ENCODE measurements at places on chromosomes 6 and 20.
A peak's percentile ranks its signal among the peaks of the same experiment; 100 is the strongest.

DNA sequence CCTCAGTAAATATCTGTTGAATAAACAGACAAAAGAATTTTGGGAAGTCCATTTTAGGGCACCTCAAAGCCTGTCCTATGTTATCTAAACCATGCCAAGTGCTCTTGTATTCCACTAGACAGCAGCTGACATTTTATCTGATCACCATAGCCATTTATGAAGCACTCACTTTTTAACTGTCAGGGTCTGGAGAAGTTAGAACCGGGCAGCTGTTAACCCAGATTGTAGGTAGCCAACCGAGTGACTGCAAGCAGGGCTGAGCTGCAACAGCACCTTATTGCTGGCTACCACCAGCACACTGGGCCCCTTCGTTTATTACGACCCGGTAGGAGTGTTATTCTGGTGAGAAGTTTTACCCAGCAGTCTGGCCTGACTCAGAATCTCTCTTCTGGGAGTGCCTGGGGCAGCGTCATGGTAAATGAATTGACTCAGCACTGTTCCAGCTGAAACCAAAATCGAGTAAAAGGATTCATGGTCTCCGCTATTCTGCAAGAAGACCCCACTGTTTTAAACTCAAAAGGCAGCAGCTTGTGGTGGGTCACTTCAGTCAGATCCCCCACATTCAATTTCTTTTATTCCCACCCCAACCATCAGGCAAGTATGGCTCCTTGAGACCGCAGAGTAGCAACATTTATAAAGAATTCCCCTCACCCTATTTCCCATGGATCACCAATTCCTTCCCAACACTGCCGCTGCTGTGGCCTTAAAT, 1.7 kb downstream of the UBE2V1 start:
- no peak for DNase-seq

GRCh38 chr6:54108271-54108670, 3.0 kb upstream of the MLIP start:
- no peak for DNase-seq

DNA sequence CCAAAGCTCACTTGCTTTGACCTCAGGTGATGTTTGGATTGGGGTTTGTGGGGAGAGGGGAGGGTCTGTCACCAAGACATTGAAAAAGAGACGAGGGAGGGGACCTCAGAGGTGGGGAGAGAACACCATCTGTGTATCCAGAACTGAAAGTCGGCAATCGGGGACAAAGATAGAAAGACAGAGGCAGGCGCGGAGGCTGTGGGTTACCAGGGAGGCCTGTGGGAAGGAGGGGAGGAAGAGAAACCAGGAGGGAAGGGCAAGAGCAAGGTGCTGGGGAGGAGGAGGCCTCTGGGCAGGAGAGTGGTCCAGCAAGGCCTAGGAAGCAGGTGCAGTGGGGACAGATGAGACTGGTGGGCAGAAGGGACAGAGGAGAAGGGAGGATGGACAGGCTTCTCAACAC, 211.2 kb downstream of the CDC5L start:
- no peak for DNase-seq

GRCh38 chr6:37776566-37776965, 43.0 kb upstream of the ZFAND3 start:
- DNase-seq: no peak

DNA sequence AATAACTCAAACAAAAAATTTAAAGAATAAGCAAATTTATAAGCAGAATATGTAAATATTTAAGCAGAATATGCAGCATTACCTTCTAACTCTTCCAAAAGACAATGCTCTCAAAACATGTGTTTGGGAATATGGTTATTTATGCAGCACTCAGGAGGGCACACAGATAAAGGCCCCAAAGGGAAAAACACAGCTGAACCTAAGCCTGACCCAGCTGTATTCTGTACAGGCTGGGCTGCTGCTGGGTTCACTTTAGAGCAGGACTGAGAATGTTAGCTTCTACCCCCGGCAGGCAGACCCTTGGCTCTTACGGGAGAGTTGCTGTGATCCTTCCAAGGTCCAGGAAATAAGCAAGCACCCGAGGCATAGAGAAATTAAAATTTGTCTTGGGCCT, 37.3 kb downstream of the ABHD12 start:
- no peak for DNase-seq

GRCh38 chr20:6866741-6867140, 99.3 kb downstream of the BMP2 start:
- no peak for DNase-seq

GRCh38 chr6:107386340-107386739, 73.0 kb downstream of the PDSS2 start:
- no peak for DNase-seq

- DNase-seq: no peak
Measured at GRCh38 chr6:166720856-166721255, 93.8 kb upstream of the RPS6KA2 start.

DNA sequence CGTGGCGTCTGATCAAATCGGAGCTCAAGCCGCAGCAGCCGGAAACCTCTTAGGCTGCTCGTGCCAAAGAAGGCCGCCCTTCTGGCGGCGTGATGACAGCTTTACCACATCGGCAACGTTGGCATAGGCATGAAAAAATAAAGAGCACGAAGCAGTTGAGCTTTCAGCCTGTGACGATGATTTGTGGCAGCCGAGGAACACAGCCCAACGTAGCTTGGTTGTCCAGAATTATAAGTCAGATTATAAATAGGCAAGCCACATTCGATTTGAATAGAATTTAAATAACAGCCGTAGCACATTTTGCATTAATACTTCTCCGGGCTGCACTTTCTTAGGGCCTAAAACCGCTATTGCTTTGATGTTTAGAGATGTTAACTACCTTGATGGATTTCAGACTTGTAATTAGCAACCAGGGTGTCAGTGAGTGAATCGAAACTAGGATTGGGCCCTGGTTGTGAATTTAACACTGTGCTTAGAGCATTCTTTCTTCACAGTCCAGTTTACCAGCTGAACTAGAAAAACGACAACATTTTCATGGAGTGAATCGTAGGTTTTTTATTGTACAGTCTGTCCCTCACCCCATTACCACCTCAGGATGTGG, 864 bp upstream of the BCLAF1 start:
- peak; percentile 94 for DNase-seq

- DNase-seq: peak; percentile 51
Measured at GRCh38 chr6:41600499-41601247, 37.6 kb upstream of the MDFI start.

- DNase-seq: no peak
Measured at GRCh38 chr6:130858054-130858453, 30.8 kb downstream of the SMLR1 start.

GRCh38 chr6:20571261-20571660, 37.0 kb downstream of the CDKAL1 start:
- DNase-seq: no peak

DNA sequence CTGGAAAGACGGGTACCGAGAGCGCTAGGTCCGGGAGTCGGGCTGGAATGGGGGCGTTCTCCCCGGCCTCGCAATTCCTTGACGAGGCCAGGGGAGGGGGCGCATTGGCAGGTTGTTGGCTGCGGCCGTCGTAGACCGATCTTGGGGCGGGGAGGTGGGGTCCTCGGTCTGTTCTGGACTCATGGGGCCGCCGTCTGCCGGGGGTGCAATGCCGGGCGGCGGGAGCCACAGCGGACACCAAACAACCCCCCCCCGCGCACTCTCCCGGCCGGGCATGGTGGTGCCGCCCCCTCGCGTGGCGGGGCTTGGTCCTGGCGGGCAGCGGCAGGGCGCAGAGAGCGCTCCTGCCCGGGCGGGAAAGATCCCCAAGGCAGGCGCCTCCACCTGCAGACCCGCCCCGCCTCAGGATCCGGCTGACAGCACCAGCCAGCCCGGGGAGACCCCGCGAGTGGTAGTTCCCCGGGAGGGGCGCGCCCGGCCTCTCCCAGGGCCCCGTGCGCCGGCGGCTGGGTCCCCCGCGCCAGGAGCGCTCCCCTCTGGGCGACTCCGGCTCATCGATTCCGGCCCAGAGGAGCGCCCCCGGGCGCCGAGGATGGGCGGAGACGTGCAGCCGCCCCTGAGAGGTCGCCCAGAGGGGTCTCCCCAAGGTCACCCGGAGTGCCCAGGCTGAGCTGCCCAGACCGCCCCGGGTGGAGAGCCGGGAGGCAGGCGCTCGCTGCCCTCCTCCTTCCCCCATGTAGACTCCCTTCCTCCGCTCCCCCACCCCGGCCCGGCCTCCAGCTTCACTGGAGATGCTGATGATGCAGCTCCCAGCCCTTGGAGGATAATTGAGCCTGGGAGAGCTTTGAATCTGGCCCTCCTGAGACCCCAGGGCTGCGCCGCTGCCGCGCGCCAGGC, 709 bp downstream of the PPP1R16B start:
- DNase-seq: peak; percentile 89

DNA sequence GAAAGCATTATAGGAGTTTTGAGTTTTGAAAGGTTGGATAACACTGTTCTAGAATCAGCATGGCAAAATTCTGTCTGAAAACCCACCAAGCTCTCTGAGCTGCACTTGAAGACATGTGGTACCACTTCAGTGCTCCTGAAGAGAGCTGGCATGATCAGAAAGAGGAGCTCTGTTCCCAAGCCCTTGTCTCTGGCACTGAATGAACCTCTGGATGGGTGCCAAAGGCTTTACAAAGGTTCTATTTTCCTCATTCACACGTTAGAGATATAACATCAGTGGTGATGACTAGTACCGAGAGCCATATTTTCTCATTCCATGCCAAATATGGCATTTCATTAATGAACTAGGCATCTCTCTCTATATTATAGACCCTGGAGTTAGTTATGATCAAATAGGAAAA, 301.8 kb upstream of the ID4 start:
- DNase-seq: no peak

DNA sequence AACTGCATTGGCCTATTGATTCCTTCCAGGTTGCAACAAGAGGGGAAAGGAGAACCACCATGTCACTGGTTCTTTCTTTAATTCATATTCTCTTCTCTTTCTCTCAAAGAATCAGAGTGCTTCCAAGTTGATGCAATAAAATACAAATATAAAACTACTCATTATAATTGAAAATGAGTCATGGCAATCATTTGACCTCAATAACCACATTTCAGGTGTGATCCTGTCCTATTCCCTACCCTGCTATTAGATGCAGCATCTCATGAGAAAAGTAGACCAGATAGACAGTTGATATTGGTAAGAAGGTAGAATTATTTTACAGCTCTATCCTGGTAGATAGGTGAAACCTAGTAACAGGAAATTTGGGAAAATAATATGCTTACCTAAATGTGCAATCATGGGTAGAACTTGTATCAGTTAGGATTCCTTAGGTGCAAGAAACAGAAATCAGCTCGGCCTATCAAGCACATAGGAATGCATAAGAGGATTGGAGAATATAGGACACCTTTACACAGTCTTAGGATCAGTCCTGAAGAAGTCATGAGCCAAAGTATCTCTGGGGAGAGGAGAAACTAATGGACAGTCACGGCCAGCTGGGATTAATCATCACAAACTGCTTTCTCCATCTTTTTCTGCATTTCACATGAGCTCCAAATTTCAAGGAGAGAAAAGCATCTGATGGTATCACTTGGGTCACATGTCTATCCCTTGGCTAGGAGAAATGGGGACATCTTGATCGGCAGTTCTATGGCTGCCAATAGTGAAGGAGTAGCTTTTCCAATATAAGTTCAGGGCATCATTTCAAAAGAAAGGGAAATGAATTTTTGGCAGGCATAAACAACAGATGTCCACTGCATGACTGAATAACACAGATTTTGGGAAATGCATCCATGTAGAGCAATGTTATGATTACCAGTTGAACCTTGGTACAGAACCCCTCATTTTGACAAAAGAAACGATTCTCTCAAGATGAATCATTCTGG, 19.3 kb upstream of the RNF146 start:
- DNase-seq: no peak

- peak; percentile 85 for DNase-seq
Measured at GRCh38 chr6:34154668-34155447, 9.0 kb upstream of the GRM4 start.

DNA sequence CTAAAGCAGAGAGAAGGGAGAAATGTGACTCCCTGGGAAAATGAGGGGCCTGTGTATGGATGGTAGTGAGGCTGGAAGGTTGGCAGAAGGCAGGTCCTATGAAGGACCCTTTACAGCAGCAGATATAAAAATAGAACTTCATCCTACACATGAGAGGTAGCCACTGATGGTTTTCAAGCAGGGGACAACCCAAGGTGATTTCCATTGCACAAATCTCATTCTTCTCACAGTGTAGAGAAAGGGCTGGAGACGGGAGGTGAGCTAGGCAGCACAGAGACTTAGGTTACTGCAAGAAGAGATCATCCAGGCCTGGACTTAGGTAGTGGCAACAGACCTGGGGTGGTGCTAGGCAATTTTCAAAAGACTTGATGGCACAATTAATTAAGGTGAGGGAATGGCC, 30.7 kb downstream of the TRAM2 start:
- no peak for DNase-seq

GRCh38 chr6:67541586-67541985, 1093.5 kb upstream of the ADGRB3 start:
- no peak for DNase-seq

DNA sequence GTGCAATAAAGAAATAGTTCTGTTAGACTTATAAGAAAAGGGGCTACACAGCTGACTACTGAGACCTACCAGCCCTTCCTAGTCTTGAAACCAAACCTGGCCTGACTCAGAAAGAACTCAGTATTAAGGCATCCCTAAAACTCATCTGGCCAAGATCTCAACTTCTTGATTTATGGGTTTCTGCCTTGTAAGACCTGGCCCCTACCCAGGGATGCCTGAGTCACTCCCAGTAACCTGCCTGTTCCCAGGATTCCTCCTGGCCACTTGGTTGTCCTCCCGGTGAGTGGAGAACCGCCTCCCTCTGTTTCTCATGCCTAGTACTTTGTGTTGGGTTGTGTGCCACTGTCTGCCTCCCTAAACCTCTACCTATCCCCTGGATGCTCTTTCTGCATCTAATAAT, 189.4 kb upstream of the PREP start:
- DNase-seq: no peak

GRCh38 chr20:49894073-49894470, 21.3 kb downstream of the SPATA2 start:
- no peak for DNase-seq

DNA sequence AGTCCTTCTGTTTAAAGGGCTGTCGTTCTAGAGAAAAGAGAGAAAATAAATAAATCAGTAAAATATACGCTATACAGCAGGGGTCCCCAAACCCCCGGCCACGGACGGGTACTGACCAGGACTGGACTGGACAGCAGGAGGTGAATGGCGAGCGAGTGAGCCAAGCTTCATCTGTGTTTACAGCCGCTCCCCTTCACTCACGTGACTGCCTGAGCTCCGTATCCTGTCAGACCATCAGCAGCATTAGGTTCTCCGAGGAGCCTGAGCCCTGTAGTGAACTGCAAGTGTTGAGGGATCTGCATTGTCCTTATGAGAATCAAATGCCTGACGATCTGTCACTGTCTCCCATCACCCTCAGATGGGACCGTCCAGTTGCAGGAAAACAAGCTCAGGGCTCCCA, 76.5 kb downstream of the ZNF217 start:
- DNase-seq: no peak

GRCh38 chr20:61303675-61304074, 51.6 kb downstream of the CDH4 start:
- DNase-seq: peak; percentile 62

All from spleen (tissue), 13 donors.